ENCODE measurements at places on chromosomes 11 and 22.
A peak's percentile ranks its signal among the peaks of the same experiment; 100 is the strongest.

DNA sequence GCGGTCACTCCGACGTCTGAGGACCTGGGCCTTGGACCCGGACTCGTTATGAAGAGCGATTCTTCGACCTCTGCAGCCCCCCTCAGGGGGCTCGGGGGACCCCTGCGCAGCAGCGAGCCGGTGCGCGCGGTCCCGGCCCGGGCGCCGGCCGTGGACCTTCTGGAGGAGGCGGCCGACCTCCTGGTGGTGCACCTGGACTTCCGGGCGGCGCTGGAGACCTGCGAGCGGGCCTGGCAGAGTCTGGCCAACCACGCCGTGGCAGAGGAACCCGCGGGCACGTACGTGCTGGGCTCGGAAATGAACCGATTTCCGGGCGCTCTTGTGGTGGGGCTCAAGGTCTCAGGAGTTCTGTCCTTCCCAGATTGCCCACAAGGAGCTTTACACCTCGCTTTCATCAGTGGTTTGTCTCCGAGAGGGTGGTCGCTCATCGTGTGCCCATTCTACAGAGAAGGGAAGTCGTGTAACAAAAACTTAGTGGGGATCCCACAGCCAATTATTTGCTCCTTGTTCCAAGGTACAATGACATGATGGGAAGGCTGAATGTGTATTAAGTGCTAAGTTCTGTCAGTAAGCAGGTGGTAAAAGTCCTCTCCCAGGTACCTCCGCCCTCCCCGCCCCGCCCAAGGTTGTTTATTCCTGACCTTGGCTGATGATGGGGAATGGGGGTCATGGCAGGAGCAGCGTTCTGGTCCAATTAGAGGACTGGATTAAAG lies 695 bp downstream of the PEX26 start:
- DNase-seq: peak; percentile 28

DNA sequence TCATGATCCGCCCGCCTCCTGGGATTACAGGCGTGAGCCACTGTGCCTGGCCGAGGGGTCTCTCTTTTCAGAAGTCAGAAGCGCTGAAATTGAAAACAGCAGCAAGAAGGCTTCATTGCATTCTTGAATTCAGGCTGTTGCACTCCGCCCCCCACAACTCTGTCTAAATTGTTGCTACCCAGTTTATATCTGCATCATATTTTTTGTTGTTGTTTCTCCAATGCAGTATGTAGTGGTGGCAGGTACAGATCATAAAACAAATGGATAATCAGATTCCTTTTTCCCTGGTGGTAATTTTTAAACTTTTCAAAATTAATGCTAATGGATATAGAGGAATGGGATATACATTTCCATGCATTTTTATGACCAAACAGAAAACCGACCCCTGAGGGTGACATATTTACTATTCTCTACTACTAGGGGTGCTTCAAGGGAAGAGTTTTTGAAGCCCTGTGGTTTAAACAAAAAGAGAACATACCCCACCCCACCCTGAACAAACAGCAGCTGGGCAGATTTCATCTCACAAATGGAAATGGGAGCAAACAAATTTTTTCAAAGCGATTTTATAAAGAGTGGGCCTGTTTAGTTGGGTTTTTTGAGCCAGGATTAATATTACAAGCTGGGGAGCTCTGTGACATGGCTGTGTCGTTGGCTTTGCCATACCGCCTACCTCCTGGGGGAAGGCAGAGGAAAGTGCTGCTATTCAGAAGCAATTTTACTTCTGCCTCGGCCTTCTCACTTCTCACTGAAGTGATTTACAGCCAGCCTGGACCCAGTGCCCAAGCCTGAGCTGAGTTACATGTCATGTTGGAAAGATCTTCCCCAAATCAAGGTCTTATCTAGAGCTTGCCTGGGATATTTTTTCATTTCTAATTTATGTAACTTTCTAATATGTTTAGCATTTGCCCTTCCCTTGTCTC lies 16.0 kb upstream of the TMA7B start:
- DNase-seq: no peak

DNA sequence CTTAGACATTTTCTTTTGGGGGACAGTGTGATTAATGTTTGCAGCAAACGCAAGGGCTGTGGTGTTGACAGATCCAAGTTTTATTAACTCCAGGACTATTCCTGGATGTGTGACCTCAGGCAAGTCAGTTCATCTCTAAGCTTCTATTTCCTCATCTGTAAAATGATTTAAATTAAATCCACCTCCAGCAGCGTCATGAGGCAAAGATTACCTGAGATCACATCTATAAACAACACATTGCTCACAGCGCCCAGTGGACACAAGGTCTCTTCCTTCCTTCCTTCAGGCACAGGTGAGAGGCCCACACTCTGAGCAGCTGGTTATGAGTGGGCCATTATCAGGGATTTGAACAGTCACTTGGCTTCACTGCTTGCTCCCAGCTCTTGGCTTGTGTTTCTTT lies 111.2 kb upstream of the RASSF10 start:
- no peak for DNase-seq

DNA sequence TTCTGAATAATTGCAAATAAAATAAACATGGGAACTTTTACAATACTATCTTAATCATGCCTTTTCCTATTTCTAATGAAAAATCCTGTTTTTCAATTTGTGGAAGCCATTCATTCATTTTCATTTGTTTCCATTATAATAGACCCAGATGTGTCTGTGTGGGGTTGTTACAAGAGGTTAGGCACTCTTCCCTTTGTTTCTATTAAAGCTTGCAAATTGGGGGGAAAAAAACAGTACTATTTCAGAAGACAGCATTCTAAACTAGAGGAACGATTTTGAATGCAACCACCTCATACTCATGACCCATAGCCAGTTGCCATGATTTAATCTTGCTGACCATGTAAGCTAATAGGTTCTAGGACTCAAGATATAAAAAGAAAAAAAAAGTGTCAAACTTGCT lies 175.5 kb downstream of the SOX6 start:
- no peak for DNase-seq

- no peak for DNase-seq
Observed at GRCh38 chr11:3964056-3964455, 108.6 kb downstream of the STIM1 start.

DNA sequence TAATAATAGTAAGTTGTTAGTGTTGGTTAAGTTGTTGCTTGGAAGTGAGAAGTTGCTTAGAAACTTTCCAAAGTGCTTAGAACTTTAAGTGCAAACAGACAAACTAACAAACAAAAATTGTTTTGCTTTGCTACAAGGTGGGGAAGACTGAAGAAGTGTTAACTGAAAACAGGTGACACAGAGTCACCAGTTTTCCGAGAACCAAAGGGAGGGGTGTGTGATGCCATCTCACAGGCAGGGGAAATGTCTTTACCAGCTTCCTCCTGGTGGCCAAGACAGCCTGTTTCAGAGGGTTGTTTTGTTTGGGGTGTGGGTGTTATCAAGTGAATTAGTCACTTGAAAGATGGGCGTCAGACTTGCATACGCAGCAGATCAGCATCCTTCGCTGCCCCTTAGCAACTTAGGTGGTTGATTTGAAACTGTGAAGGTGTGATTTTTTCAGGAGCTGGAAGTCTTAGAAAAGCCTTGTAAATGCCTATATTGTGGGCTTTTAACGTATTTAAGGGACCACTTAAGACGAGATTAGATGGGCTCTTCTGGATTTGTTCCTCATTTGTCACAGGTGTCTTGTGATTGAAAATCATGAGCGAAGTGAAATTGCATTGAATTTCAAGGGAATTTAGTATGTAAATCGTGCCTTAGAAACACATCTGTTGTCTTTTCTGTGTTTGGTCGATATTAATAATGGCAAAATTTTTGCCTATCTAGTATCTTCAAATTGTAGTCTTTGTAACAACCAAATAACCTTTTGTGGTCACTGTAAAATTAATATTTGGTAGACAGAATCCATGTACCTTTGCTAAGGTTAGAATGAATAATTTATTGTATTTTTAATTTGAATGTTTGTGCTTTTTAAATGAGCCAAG lies 2.7 kb downstream of the NEAT1 start:
- no peak for DNase-seq

- DNase-seq: no peak
Observed at GRCh38 chr11:70625582-70626518, 227.5 kb downstream of the CTTN start.

- DNase-seq: no peak
Observed at GRCh38 chr11:77217156-77217555, 84.3 kb downstream of the GDPD4 start.

DNA sequence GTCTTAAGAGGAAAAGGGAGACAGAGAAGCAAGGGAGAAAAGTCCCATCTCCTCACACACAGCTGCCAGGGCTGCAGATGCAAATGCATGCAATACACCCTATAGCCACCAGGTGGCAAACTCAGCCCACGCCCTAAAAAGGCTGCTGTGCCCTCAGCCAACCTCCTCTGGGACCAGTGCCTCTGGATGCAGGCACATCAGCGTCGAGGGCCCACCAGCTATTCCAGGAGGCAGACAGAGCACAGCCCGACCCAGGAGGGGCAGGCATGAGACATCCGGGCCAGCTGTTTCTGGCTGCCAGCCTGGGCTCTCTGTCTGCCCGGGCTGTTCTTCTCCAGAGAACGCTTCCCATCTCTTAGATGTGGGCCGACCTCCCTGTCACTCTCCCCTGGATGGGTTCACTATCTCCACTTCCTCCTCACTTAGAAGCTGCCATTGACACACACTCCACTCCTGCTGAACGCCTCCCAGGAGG lies 39.7 kb downstream of the TPBGL start:
- DNase-seq: peak; percentile 72

DNA sequence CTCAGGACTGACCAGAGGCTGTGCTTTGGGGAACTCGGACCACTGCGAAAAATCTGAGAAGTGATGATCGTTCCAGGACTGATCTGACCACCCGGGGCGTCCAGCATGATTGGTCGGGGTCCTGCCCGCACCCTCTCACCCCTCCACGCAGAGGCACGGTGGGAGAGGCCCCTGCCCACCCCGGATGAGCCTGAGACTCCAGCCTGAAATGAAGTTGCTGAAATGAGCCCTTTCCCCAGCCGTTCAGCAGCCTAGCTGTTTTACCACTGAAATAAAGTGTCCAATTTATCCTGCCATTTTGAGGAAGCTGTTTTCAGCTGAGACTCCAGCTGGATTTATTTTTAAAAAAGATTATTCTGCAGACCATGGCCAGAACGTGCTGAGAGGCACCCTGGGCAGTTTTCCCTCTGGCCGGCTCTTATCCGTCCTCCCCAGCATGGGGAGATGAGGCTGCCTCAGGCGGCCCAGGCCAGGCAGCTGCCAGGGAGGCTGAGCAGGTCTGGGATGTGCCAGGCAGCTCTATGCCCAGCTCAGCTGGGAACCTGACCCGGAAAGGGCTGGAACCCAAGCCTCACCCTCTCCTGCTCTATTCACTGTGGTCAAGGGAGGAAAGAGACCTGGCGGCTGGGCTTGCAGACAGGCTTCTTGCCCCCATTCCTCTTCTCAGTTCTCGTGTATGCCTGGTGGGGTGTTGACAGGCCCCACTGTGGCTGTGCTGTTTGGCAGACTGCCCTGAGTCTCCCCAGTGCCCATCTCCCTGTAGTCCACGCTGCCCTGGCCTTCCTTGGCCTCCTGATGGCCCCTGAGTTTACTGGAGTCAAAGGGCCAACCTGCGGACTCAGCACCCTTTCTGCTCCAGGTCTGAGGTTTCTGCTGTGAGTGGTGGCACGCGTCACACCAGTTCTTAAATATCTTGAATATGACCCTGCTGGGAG lies 161.0 kb upstream of the B3GAT1 start:
- no peak for DNase-seq

- peak; percentile 97 for DNase-seq
Observed at GRCh38 chr22:46563381-46564083, 26.1 kb upstream of the CELSR1 start.

GRCh38 chr11:16825968-16826367 lies 87.5 kb downstream of the C11orf58 start:
- DNase-seq: no peak

DNA sequence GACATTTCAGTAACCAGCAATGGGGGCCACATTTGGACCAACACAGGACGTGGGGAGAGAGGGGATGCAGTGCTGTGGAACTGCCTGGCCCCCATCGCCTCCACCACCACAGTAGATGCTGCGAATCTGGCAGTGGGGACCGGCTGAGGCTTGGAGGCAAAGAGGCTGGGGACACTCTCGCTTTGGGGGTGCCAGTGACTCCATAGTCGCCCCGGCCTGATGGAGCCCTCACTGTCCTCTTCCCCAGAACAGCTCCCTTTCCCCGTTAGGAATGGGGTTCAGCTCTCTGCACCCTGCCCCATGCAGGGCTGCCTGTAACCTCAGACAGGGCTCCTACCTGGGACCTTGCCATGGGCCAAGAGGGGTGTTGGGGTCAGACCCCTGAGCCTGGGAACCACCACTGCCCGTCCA lies 1.8 kb upstream of the MUC2 start:
- no peak for DNase-seq

DNA sequence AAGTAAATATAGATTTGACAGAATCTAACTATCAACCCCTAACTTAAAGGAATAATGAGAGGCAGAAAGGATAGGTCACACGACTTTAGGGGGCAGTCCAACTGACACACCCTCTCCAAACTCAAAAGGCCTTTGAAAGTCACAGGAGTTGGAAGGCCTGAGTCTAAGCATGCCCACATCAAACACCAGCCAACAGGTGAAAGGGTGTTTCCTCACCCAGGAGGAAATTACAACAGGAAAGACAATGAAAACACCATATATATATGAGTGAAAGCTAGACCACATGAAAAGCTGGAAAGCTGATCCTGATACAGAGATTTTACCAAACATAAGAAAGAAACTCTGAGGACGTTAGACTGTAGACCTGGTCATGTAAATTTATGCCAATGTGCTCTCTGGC lies 10.5 kb upstream of the DEPDC7 start:
- no peak for DNase-seq

DNA sequence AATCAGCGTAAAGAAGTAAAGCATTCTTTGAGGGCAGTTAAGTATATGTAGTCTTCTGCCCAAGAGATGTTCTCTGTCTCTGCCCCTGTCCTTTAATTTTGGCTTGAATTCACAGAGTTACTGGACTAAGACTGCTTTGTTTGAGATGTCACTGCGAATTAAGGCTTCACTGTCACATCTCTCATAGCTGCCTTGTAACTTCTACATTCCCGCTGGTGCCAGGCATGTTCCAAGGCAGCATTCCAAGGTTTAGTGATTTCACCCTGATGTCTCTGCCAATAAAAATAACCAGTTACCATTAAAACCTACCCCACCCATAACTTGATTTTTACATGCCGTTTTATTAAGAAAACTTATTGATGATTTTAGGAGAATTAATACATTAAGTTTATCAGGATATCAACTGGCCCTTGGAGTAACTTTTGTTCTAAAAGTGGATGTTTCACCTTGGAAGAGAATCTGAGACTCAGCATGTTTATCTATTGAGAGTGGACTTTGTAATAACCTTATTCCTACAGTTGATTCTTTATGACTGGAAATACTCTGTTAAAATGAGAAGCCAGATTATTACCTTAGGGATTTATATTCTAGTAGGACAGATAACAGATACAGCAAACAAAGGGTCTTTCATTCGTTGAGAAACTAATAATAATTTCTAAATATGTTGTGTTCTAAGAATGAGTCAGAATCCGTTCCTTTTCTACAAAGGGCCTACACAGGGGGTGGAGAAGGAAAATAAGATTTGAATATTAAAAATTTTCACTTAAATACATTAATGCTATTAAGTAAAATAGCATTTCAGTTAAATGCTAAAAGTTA lies 110.2 kb downstream of the UVRAG start:
- DNase-seq: no peak

DNA sequence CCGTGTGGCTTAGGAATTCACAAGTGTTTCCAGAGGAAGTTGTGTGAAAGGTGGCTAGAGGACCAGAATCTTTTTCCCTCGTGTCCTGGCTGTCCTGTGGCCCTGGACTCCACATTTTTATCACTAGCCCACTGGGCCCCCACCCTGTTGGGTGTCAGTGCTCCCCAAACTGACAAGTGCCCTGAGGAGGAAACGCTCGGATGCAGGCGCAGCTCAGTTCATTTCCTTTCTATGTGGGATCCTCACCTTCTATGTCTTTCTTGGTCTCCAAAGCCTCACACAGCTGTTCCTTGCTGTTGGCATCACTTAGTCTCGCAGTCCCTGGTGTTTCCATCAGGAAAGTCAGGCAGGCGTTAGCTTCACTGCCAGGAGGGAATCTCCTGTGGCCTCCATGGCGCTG lies 68.0 kb upstream of the KCNQ1OT1 start:
- DNase-seq: no peak
